ENCODE measurements at places on chromosomes 13 and 19. TPM values are rescaled to one million over a fixed set of nuclear protein-coding genes. Genes with fewer than 3 reads are reported as not detected.

DNA sequence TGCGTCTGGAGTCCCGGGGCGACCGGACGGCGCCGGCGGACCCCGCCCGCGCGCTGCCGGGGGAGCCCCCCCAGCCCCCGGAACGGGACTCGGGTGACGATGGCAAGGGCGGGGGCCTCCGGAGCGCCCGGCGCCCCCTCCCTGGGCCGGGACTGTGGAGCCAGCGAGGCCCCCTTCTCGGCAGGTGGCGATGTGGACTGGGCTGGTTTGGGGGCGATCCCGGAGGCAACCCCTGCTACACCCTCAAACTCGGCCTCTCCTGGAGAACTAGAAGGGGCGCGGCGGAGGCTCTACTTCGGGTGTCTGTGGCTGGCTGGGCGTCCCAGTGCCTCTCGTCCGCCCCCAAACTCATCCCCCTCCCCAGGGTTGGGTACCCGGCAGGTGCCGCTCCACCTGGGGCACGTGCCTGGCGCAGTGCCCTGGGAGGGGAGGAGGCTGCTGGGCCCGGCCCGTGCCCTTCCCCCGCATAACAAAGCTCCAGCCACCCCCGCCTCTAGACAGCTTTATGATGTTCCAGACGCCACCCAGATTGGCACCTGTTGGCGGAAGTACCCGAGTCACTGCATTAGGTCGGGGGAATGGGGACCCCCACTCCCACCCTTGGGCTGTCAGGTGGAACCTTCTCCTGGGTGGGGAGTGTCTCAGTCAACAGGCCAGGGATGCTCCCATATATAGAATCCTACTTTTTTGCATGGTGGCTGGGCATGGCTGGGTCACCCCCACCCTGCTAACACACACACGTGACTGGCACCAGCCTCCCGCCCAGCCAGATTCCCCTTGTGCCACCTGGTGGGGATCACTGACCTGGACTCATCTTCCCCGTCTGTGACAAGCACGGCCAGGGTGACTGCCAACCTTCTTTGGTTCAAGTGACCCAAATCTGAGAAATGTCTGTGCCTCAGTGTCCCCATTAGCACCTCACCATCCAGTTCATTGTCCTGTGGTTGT lies 722 bp downstream of the PKN1 start:
- no peak for DNase-seq

DNA sequence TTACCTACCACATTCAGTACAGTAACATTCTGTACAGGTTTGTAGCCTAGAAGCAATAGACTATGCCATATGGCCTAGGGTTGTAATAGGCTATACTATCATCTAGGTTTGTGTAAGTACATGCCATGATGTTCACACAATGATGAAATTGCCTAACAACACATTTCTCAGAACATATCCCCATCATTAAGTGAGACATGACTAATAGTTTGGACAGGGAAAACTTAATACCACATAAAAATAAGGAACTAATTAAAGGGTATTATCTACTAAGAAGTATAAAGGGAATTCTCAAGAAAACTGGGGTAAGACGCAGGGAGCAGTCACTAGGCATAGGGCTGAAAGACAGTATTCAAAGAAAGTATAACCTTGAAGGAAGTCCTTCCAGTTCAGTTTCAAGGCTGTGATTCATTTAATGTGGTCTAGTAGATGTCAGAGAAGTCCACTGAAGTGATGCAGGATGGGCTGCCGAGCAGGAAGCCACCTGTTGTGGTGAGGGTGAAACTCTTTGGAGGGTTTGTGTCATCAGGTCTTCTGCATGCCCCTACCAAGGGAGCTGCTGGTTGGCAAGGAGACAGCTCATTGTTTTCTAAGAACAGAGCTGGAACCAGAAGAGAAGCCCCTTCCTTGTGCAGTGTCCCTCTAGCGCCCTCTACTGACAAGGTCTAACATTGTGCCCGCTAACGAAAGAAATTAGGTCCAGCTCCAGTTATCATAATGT lies 122.9 kb downstream of the OLFM4 start:
- no peak for DNase-seq

The ZNF850 gene
- total RNA-seq, result 5.2 TPM

DNA sequence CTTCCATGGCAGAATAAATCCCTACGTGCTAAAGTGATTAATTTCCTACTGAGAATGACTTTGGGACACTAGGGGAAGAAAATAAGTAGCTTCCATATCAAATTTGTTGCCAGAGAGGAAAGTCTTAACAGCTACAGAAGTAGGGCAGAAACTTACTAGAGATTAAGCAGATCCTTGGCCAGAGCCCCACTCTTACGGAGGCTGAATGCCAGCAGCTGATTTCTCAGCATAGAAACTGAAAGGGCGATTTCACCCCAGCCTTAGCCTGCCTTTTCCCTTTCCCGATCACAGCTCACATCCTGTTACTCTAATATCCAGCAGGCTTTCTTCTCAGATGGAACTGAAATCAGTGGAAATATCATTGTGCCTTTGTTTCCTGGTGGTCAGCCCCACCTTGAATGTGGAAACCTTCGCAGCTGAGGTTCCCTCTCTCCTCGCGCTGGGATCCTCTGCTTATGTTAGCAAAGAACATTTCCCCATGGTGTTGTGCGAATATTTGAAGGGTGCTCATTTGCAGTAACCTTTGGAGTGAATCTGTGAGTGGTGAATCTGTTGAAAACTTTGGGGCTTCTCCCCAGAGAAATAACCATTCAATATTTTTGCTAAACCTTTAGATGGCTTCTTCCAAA lies 8.4 kb downstream of the FAM124A start:
- peak; percentile 87 for DNase-seq

The ADAMTSL5 gene
- 9.1 TPM for total RNA-seq

The PABPC3 gene
- 0.23 TPM for total RNA-seq

- DNase-seq, result no peak
Observed at GRCh38 chr13:41827507-41828213, 133.2 kb downstream of the VWA8 start.

DNA sequence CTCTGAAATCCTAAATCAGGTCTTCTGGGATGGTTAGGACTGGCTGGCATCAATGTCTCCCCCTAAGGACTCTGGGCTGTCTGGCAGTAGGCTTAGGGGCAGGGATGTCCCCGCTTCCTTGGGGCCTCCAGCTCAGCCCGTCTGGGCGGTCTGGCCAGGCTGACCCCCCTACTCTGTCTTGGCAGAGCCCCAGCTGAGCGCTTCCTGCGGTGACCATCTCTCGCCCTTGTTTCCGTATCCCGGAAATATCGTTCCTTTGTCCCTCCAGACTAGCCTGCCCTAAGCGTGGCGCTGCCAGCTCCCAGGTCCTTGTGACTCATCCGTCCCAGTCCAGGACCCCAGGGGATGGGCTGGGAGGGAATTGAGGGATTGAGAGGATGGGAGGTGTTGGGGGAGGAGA lies 11.3 kb downstream of the GTPBP3 start:
- peak; percentile 94 for DNase-seq

The EIF3K gene
- 170 TPM for total RNA-seq

The TUBA3C gene
- total RNA-seq, result not detected

GRCh38 chr19:10508707-10509106 lies 5.6 kb upstream of the KEAP1 start:
- DNase-seq, result no peak

DNA sequence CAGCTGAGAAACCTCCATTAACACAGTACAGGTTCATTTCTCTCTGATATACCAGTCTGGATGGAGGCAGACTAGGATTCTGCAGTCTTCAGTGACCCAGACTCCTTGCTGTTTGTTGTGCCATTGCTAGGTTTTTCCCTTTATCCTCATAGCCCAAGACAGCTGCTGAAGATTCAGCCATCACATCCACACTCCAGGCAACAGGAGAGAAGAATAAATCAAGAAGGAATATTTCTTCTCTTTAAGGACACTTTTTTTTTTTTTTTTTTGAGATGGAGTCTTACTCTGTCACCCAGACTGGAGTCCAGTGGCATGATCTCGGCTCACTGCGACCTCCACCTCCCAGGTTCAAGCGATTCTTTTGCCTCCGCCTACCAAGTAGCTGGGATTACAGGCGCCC lies 14.3 kb downstream of the CLPTM1 start:
- no peak for DNase-seq
